SHP77 treated with DMSO at 0.1 percent for 48 hours (cell line): ENCODE measurements at places on chromosomes 2 and 18.

- no peak for DNase-seq
Measured at GRCh38 chr2:175805442-175806124, 196.5 kb downstream of the LNPK start.

DNA sequence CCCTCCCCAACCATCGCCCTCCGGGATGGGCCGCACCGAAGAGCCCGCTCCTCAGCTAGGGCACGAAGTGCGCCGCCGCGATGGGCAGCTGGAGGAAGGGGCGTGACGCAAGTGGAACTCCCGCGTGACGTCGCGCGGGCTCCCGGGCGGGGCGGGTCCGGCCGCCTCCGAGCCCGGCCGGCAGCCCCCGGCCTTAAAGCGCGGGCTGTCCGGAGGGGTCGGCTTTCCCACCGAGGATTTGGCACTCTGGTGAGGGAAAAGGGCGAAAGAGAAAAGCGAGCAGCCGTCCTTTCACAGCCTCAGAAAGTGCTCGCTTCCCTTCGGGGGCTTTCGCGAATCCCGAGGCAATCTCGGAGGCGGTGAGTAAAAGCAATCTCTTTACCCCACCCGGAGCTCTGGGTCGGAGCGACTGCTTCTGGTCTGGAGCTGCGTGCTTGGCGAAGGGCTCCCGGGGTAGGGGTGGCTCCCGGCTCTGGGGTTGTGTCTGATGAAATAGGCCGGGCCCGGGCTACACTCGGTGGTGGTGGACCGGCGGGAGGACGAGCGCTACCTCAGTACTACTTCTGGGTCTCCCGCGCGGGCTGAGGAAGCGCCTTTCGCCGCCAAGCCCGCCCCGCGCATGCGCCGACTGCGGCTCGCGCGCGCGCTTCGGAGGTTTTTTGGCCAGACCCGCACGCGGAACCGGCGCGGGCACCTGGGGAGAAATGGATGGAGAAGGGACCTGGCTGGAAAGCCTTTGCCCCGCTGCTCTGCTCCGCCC, at the start of gene RBBP8:
RBBP8 (plus strand) TSS at position 123 of the 760 bp plus-strand sequence. CDS start 3,524 bp downstream, outside the sequence.
- DNase-seq, result peak; percentile 73

GRCh38 chr18:58842978-58843687, 21.5 kb upstream of the ZNF532 start:
- no peak for DNase-seq

GRCh38 chr2:241114836-241115235, 12.7 kb upstream of the MTERF4 start:
- DNase-seq, result no peak

- no peak for DNase-seq
Measured at GRCh38 chr2:187362151-187362550, 85.9 kb downstream of the CALCRL start.

GRCh38 chr2:53970724-53971602, at the start of gene PSME4:
PSME4 (minus strand) TSS chr2:53970993; CDS start chr2:53970784, 209 bp downstream.
- DNase-seq, result peak; percentile 92

- no peak for DNase-seq
Measured at GRCh38 chr18:13878857-13879256, 36.5 kb downstream of the MC2R start.

DNA sequence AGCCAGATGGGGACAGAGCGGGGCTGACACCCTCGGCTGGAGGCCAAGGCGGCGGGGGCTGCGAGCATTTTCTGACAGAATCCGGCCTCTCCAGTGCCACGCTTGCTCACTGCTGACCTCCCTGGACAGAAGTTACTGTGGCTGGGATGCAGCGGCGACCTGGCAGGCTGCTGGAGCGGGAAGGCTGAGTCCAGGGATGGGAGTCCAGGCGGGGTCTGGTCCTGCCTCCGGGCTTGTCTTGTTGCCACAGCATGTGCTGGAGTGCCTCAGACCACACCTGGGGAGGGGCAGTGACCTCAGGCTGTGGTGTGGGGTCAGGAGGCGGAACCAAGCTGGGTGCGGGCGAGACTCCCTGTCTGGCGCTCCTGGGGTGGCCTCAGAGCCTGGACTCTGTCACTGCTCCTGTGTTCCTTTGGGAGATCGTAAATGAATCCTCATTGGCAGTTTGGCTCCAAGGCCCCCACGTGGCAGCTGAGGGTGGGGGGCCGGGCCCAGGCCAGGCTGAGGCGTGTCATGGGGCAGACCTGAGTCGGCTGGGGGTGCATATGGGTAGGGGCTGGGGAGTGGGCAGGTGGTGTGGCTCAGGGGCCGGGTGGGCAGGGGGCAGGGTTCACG, 5.5 kb downstream of the BOK start:
- no peak for DNase-seq

- no peak for DNase-seq
Measured at GRCh38 chr2:66429693-66430504, 5.0 kb upstream of the MEIS1 start.

- DNase-seq, result no peak
Measured at GRCh38 chr2:120875431-120875830, 139.8 kb downstream of the GLI2 start.

- DNase-seq, result no peak
Measured at GRCh38 chr2:194591192-194591591, 1065.8 kb upstream of the SLC39A10 start.

DNA sequence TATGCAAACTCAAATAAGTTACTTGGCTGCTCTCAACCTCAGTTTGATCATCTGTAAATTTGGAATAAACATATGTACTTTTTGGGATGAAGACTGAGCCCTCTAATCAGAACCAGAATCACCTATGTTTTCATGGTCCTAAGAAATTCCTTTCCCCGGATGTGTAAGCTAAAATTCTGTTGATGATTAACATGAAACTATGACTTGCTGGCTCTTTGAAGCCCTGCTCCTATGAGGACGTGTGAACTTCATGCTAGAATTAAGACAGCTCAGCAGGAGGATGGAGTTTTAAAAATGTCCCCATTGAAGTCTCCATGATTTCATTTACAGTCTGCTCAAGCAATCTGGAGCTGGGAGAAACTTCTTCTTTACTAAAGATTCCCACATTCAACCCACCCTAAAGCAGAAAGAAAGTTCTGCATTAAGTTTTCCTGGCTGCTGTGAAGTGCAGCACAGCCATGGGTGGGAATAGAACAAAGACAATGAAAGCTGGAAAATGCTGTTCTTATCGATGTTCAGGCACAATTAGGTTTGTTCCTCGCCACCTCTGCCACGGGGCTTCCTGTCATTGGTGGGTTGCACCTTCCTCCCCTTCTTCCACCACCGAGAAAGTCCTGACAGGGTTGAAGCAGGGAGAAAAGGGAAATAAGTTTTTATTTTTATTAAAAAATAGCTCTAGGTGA, 50.9 kb downstream of the ADCYAP1 start:
- no peak for DNase-seq

DNA sequence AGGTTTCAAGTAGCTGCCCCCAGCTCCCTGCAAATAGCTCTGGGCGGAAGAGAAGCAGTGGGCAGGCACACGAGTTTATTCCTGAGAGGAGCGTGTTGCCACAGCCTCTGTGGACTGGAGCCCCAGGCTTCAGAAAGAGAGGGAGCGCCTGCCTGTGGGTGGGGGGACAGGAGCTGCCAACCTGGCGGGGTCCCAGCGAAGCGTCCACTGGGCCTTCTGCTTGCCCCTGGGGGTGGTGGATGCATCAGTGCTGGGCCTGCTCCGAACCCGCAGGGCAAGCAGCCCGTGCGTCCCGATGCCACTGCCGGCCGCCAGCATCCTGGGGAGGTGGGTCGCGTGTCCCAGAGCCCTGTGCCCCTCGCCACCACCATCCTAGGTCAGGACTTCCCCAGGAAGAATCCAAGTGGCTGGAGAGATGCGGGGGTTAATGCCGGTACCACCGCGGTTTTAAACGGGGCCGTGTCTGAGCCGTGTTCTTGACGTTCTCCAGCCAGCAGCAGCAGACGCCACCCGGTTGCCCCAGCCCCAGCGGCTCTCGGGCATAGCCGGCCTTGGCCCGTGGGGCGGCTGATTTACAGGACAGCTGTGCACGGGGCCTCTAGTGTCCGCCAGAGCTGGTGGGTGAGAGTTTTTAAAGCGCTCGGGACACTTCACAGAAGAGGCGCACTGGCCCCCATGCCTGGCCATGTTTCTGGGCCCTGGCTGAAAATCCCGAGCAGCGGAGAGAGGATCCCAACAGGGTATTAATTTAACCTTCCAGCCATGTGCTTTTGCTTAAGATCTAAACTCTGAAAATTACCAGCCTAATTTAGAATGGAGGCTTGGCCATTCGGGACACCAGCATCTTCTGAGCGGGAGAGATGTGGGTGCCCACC, 84.7 kb downstream of the NFATC1 start:
- no peak for DNase-seq

GRCh38 chr2:164714471-164714870, 93.2 kb upstream of the GRB14 start:
- no peak for DNase-seq

- no peak for DNase-seq
Measured at GRCh38 chr2:229335330-229335729, 64.2 kb upstream of the PID1 start.

DNA sequence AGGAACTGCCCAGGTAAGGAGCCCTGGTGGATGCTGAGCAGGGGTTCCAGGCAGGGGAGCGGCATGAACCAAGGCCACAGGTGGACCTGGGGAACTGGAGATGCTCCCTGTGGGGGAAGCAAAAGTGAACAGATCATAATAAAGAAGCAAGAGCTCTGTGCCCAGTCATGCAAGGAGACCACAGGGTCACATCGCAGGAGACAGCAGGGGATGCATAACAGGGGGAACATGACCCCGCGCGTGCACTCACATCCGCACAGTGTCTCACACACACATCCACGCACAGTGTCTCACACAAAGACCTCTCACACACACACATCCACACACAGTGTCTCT, 473.3 kb upstream of the HS6ST1 start:
- no peak for DNase-seq

DNA sequence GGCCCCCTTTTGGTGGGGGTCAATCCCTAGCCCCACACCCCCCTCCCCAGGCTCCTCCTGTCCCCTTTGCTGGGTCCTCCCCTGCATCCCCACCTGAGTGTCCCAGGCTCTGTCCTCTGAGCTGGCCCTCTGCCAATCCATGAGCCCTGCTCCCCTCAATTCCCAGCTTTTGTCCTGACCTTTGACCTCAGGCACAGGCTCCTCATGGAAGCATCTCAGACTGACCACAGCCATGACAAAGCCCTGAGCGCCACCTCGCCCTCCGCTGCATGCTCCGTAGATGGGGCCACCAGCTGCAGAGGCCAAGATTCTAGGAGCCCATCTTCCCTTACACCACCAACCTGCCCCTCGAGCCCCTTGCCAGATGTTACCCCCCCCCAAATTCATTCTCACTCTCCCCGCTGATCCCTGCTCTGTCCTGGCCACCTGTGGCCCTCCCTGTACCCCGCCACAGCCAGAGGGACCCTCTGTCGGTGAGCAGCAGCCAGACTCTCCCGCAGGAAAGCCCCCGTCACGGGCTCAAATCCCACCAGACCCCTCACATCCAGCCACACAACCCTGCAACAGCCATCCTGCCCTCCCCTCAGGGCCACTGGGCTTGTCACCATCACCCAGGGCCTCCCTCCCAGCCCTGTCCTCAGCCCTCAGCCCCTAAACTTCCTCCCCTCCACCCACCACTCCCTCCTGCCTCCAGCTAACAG, 206.0 kb downstream of the MGAT5 start:
- DNase-seq, result no peak

DNA sequence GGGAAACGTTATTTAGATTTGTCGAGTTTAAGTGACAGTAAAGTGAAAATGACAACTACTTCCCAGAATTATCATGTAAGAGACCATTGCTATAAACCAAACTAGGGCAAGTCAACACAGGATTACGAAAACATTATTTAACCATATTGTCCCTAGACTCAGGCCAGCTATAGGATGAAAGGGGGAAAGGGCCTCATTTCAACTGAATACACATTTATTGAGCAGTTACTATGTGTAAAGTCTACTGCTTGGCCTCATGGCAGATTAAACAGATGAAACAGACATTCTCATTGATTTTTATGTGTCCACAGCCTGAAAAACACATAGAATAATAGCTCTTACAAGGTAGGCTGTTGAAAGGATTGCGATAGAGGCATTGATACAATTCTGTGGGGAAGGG, 32.7 kb downstream of the ARHGEF33 start:
- no peak for DNase-seq
